ENCODE measurements at places on chromosomes 7 and 10.

GRCh38 chr7:2979951-2980350, 63.7 kb downstream of the CARD11 start:
- no peak for DNase-seq

GRCh38 chr10:15809450-15809849, 50.9 kb downstream of the MINDY3 start:
- no peak for DNase-seq

GRCh38 chr7:132934017-132934416, 147.9 kb downstream of the CHCHD3 start:
- no peak for DNase-seq

GRCh38 chr7:135620980-135621850, 41.1 kb upstream of the STMP1 start:
- DNase-seq: no peak

- DNase-seq: no peak
These were observed 111.2 kb upstream of the STEAP1B start for GRCh38 chr7:22610951-22611757.

DNA sequence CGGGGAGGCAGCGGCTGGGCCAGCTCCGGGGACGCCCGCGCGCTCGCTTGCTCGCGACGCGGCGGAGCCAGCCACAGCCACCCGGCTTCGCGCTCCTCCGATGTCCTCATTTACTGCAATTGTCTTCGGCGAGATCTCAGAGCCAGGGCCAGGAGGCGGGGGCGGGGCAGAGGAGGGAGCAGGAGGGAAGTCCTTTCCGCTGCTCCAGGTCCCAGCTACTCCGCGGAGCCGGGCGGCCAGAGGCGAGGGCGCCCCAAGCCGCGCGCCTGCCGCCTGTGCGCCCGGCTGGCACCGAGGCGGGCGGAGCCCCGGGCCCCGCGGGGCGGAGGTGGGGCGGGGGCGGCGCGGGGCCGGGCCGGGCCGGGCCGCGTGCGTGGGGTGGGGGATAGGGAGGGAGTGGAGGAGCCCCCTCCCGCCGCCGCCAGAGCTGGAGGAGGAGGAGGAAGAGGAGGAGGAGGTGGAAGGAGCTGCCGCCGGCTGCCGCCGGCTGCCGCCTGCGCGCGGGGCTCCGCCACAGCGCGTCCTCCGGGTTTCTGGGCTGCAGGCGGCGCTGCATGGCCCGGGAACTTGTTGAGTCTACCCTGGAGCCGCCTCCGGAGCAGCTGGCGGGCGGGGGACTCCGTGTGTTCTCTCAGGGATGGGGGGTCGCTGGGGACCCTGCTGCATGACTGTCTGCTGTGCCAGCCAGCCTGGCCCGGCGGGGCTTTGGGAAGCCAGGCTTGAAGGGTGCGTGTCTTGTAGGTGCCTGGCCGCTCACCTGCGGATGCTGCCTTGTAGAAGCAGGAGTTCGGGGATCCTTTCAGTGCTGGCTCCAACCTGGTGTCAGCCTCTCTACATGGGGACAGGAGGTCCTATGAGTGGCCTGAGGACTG, at the start of gene INSYN2A:
INSYN2A (minus strand) TSS at position 310 of the 872 bp plus-strand sequence. CDS start 20,196 bp downstream, outside the sequence.
- no peak for DNase-seq

Measured in stimulated activated CD8-positive, alpha-beta memory T cell treated with anti-CD3 and anti-CD28 coated beads, Interleukin-15, amount 100 ng/mL, for 48 hours (primary cell).